Fibroblast of villous mesenchyme (primary cell): ENCODE measurements at places on chromosomes 6 and 20. TPM values are rescaled to one million over a fixed set of nuclear protein-coding genes. Genes with fewer than 3 reads are reported as not detected.
A peak's percentile ranks its signal among the peaks of the same experiment; 100 is the strongest.

TRIM40 gene
- total RNA-seq: not detected in 2 replicates

GGTLC1 gene
- not detected in 2 replicates for total RNA-seq

RBM24 gene
- 9.0 and 32.4 TPM in 2 replicates for total RNA-seq

HECA gene
- total RNA-seq: 16.8 and 22.9 TPM in 2 replicates

HLA-G gene
- total RNA-seq: not detected in 2 replicates

LGSN gene
- under 0.01 and 0.32 TPM in 2 replicates for total RNA-seq

C2 gene
- 1.3 and 2.3 TPM in 2 replicates for total RNA-seq

NKX2-4 gene
- not detected in 2 replicates for total RNA-seq

GFRAL gene
- not detected in 2 replicates for total RNA-seq

STX11 gene
- 0.97 and 2.2 TPM in 2 replicates for total RNA-seq

RIMS1 gene
- total RNA-seq: 1.3 and 1.6 TPM in 2 replicates

MARCKS gene
- 263 TPM in 2 replicates for total RNA-seq

DNA sequence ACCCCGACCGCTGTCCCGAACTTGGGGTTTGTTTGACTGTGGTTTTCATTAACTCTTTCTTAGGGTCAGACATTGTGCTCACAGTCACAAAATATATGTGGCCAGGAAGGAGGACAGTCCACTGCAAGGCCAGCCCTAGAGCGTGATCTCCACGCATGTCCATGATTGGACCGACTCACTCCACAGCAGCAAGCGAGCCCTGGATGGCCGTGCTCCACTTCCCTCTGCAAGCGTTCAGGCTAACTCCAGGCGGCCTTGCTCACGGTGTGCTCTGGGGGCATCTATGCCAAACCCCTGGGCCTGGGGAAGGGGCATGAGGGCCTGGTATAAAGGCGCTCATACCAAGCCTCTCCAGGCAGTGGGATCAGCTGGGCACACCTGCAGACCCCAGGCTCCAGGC is 5.6 kb downstream of the DACT2 start:
- DNase-seq: no peak

- DNase-seq: no peak
These were observed 340.3 kb downstream of the QKI start for GRCh38 chr6:163754866-163755265.

- DNase-seq: no peak
These were observed 116.1 kb downstream of the BACH2 start for GRCh38 chr6:90180526-90180925.

- peak; percentile 61 for DNase-seq
These were observed 69.5 kb upstream of the SULF2 start for GRCh38 chr20:47854687-47855212.

- no peak for DNase-seq
These were observed 22.6 kb upstream of the HLA-A start for GRCh38 chr6:29919506-29920445.

DNA sequence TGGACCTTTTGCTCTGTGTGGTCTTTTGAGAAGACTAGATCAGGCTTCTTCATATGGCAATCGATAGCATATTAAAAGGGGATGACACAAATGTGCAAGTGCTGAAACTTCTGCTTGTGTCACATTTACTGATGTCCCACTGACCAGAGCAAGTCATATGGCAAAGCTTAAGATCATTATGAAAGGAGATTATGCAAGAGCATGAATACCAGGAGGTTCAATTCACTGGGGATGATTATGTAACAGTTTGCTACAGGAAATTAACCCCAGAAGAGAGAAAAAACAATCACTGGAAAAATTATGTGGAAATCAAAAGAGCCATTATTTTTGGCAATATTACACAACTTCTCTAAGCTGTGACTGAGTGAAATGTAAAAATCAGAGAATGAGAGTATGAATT is 13.7 kb upstream of the PRDM13 start:
- peak; percentile 62 for DNase-seq

GRCh38 chr6:128632131-128632530 is 111.7 kb upstream of the PTPRK start:
- DNase-seq: no peak

DNA sequence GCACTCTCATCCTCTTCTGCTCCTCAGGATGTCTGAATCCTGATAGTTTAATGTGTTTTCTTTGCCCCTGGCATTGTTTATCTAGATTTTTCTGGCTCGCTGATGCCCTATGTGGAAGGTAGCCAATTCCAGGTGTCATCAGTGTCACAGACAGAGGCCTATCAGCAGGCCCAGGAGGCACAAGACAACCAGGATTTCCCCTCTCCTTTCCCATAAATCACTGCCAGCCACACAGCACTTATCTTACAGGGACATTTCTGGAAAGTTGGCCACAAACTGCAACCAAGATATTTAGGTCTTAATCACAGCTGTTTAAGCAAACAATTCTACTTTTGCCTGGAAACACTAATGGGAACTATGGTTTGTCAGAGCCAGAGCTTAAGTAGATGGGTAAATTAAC is 28.1 kb downstream of the ADGRF5 start:
- no peak for DNase-seq

- peak; percentile 20 for DNase-seq
These were observed 150.8 kb downstream of the PRL start for GRCh38 chr6:22145823-22146677.

DNA sequence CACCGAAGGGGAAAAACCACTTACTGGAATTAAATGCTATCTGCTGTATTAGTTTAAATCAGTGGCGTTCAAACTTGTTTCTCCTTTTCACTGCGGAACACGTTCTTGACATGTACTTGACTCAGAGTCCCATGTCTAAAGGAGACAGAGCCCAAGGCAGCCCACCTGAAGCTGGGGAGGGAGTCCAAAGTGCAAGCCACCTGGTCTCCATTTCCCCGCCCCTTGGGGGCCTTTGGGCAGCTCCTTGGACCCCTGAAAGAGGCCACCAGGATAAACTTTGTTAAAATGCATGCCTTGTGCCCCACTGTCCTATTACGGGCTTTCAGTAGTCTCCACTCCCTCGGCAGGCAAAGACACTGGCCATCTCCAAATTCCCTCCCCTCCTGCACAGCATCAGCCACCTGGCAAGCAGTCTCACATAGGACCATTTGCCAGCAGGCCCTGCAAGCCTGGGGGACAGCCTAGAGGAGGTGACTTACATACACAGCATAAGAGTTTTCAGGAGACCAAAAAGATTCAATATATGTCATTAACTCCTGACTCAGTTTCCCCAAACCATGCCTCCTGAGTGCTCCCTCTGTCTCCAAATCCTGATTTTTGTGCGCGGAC is 6.7 kb downstream of the PCK1 start:
- DNase-seq: no peak

GRCh38 chr20:59571551-59572314 is 32.6 kb upstream of the PHACTR3 start:
- DNase-seq: peak; percentile 39

GRCh38 chr6:2387445-2387844 is 142.0 kb upstream of the GMDS start:
- DNase-seq: no peak

DNA sequence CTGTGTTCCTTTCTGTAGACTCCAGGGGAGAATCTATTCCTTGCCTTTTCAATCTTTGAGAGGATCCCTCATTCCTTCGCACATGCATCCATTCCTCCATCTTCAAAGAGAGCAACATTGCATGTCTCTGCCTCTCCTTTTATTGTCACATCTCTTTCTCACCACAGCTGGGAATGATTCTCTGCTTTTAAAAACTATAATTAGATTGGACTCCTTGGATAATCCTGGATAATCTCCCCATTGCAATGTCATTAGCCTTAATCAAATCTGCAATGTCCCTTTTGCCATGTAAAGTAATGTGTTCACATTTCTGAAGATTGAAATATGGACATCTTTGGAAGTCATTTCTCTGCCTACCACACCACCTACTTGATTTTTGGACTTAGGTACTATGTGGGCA is 750.1 kb downstream of the COL12A1 start:
- DNase-seq: no peak

DNA sequence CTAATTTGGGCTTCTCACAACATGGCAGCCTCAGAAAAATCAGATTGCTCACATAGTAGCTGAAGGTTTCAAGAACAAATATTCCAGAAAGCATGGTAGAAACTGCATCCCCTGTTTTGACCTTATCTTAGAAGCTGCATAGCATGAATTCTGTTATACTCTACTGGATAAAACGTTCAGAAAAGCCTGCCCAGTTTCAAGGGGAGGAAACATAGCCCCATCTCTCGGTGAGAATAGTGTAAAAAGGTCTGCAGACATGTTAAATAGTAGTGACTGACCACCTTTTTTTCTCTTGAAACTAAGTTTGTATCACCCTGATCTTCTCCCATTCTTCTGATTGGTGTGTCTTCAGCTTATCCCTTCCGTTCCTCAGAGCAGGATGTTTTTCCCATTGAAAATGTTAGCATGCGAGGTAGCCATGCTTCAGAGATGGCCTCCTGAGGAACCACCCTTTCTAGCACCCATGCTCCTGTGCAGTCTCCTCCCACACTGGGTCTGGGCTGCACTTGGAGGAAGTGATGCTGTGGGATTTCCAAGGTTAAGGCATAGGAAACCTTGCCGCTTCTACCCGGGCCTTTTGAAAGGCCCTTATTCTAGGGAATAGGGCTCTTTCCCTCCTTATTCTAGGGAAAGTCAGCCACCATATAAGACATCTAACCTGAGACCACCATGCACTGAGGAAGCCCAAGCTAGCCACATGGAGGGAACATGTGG is 50.1 kb downstream of the MARCKS start:
- peak; percentile 24 for DNase-seq

DNA sequence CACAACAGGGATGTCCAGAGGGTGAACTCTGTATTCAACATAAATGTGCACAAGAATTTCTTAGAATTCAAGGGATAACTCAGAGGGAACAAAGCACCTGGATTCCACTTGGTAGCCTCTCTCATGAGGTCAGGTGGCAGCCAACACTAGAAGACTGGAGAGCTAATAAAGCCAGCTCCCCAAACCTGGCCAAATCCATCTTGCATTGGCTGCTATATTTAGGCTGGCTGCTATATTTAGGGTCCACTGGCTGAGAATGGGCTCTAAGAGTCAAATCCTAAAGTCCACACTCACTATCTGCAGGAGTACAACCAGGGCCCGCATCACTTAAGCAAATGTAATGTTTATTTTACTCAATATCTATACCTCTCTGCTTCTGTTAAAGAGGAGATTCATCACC is 20.0 kb downstream of the TBC1D7 start:
- no peak for DNase-seq

DNA sequence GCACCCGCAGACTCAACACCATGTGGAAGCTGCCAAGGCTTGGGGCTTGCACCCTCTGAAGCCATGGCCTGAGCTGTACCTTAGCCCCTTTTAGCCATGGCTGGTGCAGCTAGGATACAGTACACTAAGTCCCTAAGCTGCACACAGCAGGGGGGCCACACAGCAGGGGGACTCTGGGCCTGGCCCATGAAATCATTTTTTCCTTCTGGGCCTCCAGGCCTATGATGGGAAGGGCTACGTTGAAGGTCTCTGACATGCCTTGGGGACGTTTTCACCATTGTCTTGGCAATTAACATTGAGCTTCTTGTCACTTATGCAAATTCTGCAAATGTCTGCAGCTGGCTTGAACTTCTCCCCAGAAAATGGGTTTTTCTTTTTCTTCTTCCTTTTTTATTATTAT is 103.3 kb downstream of the SLC16A10 start:
- no peak for DNase-seq

GRCh38 chr6:53042112-53042511 is 23.1 kb upstream of the FBXO9 start:
- peak; percentile 83 for DNase-seq

- peak; percentile 12 for DNase-seq
These were observed 125.9 kb downstream of the TRMT11 start for GRCh38 chr6:126112171-126112632.

GRCh38 chr6:47897247-47897646 is 115.4 kb downstream of the OPN5 start:
- DNase-seq: peak; percentile 44

DNA sequence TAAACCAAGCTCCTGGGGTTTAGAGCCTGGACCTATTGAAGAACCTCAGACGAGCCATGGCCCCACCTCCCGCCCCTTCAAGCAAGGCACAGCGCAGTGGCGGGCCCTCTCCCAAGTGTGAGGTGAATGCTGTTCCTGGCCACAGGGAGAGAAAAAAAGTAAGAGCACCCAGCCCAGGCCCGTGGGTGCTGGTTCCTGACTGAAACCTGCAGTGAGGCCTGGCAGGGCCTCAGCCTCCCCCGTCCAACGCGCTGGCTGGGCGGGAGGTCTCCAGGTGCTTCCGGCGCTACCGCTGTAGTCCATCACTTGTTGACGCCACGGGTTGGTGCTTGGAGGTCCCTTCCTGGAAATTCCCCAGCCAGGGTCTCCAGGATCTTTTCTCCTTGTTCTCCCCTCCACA is 5.5 kb upstream of the FAM83C start:
- no peak for DNase-seq

DNA sequence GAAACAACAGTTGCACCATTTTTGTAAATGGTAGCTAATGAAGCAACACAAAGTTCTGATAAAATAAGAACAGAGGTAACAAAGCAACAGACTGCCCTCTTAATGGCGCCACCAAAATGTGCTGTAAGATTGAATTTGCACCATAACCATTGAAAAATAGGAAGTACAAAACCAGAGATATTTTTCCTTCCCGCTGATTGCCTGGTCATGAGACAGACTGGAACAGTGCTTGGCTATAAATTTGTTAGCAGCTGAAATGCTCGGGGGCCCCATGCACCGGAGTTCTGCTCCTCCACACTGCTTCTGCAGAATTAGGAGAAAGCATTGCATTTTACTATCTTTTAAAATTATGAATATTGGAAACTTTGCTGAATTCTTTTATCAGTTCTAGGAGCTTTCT is 164.4 kb upstream of the QKI start:
- no peak for DNase-seq

GRCh38 chr6:170132011-170132521 is 158.8 kb downstream of the DLL1 start:
- DNase-seq: no peak

DNA sequence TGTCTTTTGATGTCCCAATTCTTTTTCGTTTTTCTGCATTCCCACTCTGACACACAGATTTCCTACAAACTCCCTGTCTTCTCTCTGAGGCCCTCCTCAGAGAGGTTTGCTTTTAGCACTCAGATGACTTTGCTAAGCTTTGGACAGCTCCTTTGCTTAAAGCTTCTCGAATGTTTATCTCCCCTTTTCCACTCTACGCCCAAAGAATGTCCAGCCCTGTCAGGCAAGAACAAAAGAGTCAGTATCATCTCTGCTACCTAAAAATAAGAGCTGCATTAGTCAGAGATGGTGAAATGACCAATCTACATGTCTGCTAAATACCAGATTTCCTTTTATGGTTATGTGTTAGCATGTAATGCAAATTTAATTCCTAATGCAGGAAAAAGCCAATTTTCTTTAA is 56.8 kb downstream of the PREP start:
- peak; percentile 68 for DNase-seq

DNA sequence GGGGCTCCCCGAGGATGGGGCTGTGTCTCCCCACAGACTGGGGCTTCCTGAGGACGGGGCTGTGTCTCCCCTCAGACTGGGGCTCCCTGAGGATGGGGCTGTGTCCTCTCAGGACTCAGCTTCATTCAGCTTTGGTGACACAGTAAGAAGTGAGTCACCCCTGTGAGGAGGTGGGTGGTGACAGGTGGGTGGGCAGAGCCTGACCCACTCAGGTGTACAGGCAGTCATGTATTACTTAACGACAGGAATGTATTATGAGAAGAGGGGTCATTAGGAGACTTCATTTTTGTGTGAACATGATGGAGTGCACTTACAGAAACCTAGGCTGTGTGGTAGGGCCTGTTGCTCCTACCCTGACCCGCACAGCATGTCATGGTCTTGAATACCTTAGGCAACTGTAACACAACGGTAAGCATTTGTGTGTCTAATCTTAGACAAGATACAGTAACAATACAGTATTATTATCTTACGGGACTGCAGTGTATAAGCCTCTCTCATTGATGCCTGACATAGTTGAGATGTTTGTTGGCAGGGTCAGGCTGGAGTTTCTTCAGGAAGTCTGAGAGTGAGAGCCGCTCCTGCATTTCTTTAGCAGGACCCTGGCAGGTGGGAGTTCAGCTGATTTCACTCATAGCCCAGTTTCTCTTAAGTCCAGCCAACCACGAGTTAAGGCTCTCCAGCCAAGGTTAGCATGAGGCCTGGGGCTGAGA is 10.9 kb upstream of the PGC start:
- DNase-seq: no peak
